ENCODE measurements at places on chromosomes 7 and 10. TPM values are rescaled to one million over a fixed set of nuclear protein-coding genes. Genes with fewer than 3 reads are reported as not detected.
A peak's percentile ranks its signal among the peaks of the same experiment; 100 is the strongest.

LRIT1 gene
- not detected for total RNA-seq

CDC14C gene
- total RNA-seq = not detected

ACSL5 gene
- total RNA-seq = 13.9 TPM

- H3K4me3 ChIP-seq = no peak overlapping the region
- no peak for DNase-seq
- H3K27ac ChIP-seq = no peak overlapping the region
- no peaks in the 10 kb centered on the region for H3K27me3 ChIP-seq
Observed at GRCh38 chr7:138456220-138456619, 3.8 kb upstream of the TRIM24 start.

GRCh38 chr10:114749510-114749909 lies 72.1 kb upstream of the FHIP2A start:
- H3K27ac ChIP-seq = no peak overlapping the region
- H3K36me3 ChIP-seq = no peaks in the 10 kb centered on the region
- H3K27me3 ChIP-seq = no peaks in the 10 kb centered on the region
- no peak for DNase-seq
- peaks cover 5% of the 10 kb centered on the region for H3K4me1 ChIP-seq
- H3K4me3 ChIP-seq = no peak overlapping the region

DNA sequence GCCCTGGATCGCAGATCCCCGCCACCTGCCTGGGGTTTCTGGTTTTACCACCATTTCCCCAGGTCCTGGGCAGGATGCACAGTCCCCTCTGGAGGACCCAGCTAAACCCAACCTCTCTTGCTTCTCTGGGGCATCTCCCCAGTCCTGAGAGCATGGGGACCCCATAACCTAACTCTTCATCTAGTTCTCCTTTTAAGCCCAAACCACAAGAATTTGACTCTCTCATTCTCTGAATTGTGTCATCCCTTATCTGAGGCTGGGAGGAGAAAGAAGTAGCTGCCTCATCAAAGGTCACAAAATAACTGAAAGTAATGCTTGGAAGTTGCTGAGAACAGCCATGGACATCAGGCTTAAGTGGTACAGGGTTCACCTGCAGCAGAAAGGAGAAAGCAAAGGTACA lies 159.9 kb downstream of the FGFR2 start:
- H3K36me3 ChIP-seq = no peaks in the 10 kb centered on the region
- no peak overlapping the region for H3K4me3 ChIP-seq
- no peaks in the 10 kb centered on the region for H3K27me3 ChIP-seq
- no peak overlapping the region for H3K27ac ChIP-seq
- peaks cover 26% of the 10 kb centered on the region for H3K4me1 ChIP-seq
- DNase-seq = no peak

DNAH11 gene
- total RNA-seq = 1.0 TPM

SLC18A3 gene
- total RNA-seq = 6.2 TPM

GRCh38 chr10:48659790-48660189 lies 24.9 kb upstream of the WDFY4 start:
- peaks cover 57% of the 10 kb centered on the region for H3K27me3 ChIP-seq
- no peak overlapping the region for H3K27ac ChIP-seq
- H3K4me3 ChIP-seq = no peak overlapping the region
- DNase-seq = no peak

CLIP2 gene
- 48.9 TPM for total RNA-seq

- no peak for DNase-seq
- peaks cover 6% of the 10 kb centered on the region for H3K27me3 ChIP-seq
- H3K27ac ChIP-seq = peak overlapping the region; percentile 61
- peak overlapping the region; percentile 4 for H3K4me3 ChIP-seq
- H3K36me3 ChIP-seq = peaks cover 3% of the 10 kb centered on the region
Observed at GRCh38 chr10:971613-972012, 16.6 kb upstream of the GTPBP4 start.

- no peaks in the 10 kb centered on the region for H3K4me1 ChIP-seq
- H3K36me3 ChIP-seq = peaks cover 8% of the 10 kb centered on the region
- H3K4me3 ChIP-seq = no peak overlapping the region
- peak; percentile 36 for DNase-seq
Observed at GRCh38 chr7:51026341-51026740, 243.6 kb upstream of the GRB10 start.

RSPH10B2 gene
- total RNA-seq = 1.1 TPM

DNA sequence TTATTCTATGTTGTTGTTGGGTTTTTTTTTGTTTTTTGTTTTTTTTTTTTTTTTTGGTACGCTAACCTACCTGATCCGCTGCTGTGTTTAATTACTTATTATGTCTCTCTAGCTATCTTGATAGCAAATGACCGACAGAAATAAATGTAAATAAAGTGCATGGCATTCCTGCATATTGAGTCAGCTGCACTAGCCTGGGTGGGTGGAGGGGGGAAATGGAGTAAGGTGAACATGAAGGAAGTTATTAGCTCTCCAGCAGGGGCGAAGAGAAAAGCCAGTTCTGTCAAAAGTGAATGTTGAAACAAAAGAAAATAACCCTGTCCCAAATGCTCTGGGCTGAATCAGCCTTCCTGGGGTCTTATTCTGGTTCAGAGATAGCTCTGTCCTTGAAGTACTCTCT lies 210.7 kb upstream of the MDFIC start:
- H3K36me3 ChIP-seq = no peaks in the 10 kb centered on the region
- no peaks in the 10 kb centered on the region for H3K4me1 ChIP-seq
- H3K4me3 ChIP-seq = no peak overlapping the region

GRCh38 chr7:30001998-30002397 lies 12.4 kb upstream of the SCRN1 start:
- no peaks in the 10 kb centered on the region for H3K27me3 ChIP-seq
- peaks cover 3% of the 10 kb centered on the region for H3K4me1 ChIP-seq
- H3K36me3 ChIP-seq = no peaks in the 10 kb centered on the region

HOXA3 gene
- 92.8 TPM for total RNA-seq

DNA sequence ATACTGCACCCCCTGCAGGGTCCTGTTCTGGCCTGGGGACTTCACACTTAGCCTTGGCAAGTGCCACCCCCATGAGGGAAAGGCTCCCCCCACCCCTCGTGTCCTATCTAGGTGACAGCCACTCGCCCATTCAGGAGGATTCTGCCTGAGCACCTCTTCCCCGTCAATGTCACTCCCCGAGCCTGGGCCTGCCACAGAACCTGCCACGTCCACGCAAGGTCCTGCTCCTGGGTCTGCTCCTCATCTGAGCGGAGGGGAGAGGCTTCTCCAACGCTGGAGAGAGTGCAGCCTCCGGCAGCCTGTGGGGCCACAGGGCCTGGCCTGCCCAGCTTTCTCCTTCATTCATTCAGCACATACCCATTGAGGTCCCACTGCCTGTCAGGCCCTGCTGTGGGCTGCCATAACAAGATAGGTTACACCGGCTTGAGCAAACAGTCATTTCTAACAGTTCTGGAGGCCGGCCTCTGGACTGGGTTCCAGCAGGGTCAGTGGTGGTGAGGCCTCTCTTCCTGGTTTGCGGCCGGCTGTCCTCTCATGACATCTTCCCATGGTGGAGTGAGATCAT lies 92.0 kb upstream of the RET start:
- no peaks in the 10 kb centered on the region for H3K36me3 ChIP-seq
- no peak overlapping the region for H3K4me3 ChIP-seq
- H3K27ac ChIP-seq = no peak overlapping the region

GRCh38 chr10:44030132-44030531 lies 354.8 kb downstream of the CXCL12 start:
- no peaks in the 10 kb centered on the region for H3K36me3 ChIP-seq
- peaks cover 8% of the 10 kb centered on the region for H3K27me3 ChIP-seq
- DNase-seq = no peak
- H3K4me1 ChIP-seq = peaks cover 22% of the 10 kb centered on the region
- no peak overlapping the region for H3K4me3 ChIP-seq

CELF2 gene
- total RNA-seq = 14.4 TPM

GRCh38 chr10:13001041-13001886 lies at the start of gene CCDC3:
CCDC3 (minus strand) TSS chr10:13001713; CDS start chr10:13001570, 143 bp downstream.
- peaks cover 52% of the 10 kb centered on the region for H3K27me3 ChIP-seq
- DNase-seq = peak; percentile 68
- peak within 1 kb of the TSS; percentile 51 for H3K27ac ChIP-seq
- peaks cover 8% of the 10 kb centered on the region for H3K4me1 ChIP-seq

DNA sequence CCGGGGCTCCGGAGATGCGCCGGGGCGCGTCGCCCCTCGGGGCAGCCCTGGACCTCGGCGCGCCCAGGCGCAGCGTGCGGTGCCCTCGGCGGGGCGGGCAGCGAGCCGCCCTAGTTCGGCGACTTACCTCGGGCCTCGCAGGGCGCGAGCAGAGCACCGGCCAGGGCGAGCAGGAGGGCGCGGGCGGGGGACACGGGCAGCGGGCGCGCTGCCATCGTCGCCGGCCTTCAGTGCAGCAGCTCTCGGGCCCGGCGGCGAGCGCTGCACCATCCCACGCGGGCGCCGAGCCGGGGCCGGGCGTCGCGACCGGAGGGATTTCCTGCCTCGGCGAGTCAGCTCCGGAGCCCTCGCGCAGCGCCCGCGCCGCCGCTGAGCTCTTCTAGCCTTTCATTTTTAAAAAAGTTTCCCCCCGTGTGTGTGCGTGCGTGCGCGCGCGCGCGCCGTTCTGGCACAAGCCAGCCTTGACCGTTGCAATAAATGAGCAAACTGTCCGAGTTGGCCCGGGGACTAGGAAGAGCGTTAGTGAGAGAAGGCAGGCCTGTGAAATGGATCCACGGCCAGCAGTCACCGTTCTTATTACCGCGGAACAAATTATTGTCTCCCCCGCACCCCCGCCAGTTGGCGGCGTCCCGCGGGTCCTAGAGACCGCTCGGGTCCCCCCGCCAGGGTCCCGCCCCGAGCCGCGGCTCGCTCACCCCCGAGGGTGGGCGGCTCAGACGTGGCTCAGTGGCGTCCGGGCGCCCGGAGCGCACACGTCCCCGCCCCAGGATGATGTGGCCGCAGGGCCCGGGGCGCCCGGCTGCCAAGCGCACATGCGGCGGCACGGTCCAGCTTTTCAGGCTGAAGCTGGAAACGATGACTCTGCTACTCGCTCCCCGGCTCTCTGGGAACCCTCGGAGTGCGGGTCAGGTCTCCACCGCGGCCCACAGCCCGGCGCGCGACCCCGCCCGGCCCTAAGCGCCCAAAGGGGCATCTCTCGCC lies at the start of gene ADAM12:
TSS of gene ADAM12 (minus strand) at position 547 of the 981 bp plus-strand sequence. CDS start at position 215, 332 bp downstream.
- H3K4me3 ChIP-seq = peak within 1 kb of the TSS; percentile 94
- peak within 1 kb of the TSS; percentile 73 for H3K27ac ChIP-seq
- no peak for DNase-seq
- H3K27me3 ChIP-seq = peaks cover 64% of the 10 kb centered on the region
- H3K36me3 ChIP-seq = peaks cover 9% of the 10 kb centered on the region
- H3K4me1 ChIP-seq = peaks cover 25% of the 10 kb centered on the region

GRCh38 chr7:1032536-1033181 lies 11.7 kb upstream of the GPR146 start:
- no peak overlapping the region for H3K27ac ChIP-seq
- no peak for DNase-seq
- H3K4me1 ChIP-seq = peaks cover 9% of the 10 kb centered on the region
- no peak overlapping the region for H3K4me3 ChIP-seq
- peaks cover 8% of the 10 kb centered on the region for H3K36me3 ChIP-seq

GHRHR gene
- not detected for total RNA-seq

DNA sequence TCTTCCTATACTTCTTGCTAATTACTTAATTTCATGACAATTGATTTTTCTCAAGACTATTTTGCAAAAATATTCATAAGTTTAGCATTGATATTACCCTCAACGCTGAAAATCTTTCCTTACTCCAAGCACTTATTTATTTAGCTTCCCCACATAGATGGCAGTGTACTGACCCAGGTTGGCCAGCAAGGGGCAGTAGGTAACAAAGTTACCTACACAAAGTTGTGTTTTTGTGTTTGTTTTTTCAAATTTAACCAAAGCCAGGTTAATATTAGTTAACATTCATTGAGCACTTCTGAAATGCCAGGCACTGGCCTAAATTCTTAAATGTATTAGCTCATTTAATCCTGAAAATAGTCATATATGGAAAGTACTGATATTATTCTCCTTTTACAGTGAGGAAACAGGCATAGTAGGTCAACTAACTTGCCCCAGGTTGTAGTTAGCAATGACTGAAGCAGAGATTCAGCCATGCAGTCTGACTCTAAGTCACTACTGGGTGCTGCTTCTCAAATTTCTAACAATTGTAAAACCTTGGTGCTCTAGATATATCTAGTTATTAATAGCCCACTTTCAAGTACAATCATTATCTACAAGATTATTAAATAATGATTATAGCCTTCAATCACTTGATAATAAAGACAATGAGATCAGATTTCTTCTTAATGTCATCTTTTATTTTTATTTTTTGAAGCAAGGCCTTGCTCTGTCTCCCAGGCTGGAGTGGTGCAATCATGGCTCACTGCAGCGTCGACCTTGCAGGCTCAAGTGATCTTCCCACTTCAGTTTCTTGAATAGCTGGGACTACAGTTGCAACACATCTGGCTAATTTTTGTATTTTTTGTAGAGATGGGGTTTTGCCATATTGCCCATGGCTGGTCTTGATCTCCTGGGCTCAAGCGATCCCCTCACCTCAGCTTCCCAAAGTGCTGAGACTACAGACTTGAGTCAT lies 5.8 kb upstream of the GGCT start:
- H3K27me3 ChIP-seq = no peaks in the 10 kb centered on the region
- peak overlapping the region; percentile 18 for H3K4me3 ChIP-seq
- peaks cover 6% of the 10 kb centered on the region for H3K4me1 ChIP-seq
- DNase-seq = no peak

DNA sequence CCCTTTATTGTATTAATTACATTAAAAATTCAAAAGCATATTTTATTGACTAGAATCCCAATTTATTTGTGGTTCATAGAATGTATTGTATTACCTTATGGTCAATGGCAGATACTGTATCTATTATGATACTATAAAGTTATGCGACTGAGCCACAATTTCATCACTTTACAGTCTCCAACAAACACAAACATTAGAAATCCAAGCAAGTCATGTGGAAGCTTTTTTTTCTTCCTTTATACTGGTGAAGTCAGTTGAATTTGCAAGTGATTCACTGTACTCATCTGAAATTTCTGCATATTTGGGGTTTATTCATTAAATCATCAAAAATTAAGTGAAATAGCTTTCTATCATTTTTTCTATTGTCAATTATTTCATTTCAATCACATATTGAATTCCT lies 54.3 kb downstream of the BMPER start:
- H3K4me3 ChIP-seq = no peak overlapping the region
- no peak overlapping the region for H3K27ac ChIP-seq
- H3K27me3 ChIP-seq = no peaks in the 10 kb centered on the region
- DNase-seq = no peak
- H3K4me1 ChIP-seq = no peaks in the 10 kb centered on the region

DNA sequence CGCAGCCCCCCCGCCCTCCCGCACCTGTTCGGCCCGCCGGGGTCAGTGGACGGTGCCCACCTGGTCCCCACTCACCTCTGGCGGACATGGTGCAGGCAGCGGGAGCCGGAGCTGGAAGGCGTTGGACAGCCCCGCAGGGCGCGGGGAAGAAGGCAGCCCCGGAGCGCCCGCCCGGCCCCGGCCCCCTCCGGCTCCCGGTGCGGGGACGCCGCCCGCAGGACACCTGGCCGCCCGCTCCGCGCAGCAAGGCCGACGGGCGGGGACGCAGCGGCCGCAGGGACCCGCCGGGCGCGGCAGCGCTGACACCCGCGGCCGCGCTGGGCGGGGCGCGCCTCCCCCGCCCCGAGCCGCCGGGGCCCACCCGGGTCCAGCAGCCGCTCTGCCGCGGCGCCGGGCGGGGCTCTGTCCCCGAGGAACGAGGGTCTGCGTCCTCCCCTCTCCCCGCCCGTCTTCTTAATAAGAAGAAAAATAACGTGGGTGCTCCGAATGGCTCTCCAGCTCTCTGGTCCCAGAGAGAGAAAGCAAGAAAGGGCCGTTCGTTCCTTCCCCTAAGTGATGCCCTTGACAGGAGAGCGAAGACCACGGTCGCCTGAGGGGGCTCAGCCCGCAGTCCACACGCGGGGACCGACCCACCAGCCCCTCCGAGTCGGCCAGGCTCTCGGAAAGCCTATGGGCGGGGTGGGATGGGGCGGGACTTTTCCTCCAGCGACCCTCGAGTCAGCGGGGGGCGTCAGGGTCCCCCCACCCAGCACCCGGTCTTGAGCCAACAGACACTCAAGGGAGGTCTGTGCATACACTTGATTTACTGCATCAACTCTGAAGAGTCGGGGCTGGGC lies 53.4 kb upstream of the FHIP2A start:
- peaks cover 10% of the 10 kb centered on the region for H3K4me1 ChIP-seq
- peak overlapping the region; percentile 84 for H3K4me3 ChIP-seq
- DNase-seq = no peak
- no peaks in the 10 kb centered on the region for H3K36me3 ChIP-seq
- peak overlapping the region; percentile 29 for H3K27ac ChIP-seq
